ENCODE measurements at places on chromosomes 2 and 18.

DNA sequence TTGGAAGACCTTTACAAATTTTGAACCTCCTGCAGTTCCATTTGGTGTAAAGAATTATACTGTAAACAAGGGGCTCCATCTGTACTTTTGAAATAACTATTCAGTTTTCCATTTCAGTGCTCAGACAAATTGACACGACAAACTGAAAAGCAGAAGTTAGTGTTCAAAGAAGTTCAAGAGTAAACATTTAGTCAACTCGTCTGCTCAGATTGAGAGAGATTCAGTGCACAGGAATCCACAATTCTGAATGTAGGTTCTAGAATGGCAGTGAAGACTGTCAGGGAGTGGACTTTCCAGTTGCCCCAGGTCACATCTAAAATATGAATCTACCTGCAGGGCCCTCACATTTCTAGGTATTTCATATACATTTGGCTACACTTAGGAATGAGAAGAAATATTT lies 322.3 kb upstream of the TCF4 start:
- DNase-seq: no peak

- no peak for DNase-seq
Measured at GRCh38 chr18:51543658-51544155, 346.2 kb upstream of the MEX3C start.

DNA sequence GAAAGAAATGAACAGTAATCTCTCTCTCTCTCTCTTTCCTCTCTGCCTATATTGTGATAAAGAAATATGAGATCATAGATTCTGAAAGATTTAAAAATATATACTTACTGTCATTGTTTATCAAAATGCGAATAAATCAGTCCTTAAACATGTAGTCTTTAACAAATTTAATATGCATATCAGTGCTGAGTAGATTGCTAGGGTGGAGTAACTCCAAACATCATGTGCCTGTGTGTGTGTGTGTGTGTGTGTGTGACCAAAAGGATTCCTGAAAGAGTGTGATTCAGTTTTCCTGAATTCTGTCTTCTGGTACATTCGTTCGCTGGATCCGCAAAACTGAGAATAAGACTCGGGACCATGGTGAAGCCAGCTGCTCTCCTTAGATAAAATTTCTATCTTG lies 24.0 kb upstream of the DSEL start:
- DNase-seq: no peak

- no peak for DNase-seq
Measured at GRCh38 chr2:71554706-71555056, 101.3 kb downstream of the DYSF start.

- no peak for DNase-seq
Measured at GRCh38 chr2:160916300-160916699, 243.9 kb upstream of the TANK start.

DNA sequence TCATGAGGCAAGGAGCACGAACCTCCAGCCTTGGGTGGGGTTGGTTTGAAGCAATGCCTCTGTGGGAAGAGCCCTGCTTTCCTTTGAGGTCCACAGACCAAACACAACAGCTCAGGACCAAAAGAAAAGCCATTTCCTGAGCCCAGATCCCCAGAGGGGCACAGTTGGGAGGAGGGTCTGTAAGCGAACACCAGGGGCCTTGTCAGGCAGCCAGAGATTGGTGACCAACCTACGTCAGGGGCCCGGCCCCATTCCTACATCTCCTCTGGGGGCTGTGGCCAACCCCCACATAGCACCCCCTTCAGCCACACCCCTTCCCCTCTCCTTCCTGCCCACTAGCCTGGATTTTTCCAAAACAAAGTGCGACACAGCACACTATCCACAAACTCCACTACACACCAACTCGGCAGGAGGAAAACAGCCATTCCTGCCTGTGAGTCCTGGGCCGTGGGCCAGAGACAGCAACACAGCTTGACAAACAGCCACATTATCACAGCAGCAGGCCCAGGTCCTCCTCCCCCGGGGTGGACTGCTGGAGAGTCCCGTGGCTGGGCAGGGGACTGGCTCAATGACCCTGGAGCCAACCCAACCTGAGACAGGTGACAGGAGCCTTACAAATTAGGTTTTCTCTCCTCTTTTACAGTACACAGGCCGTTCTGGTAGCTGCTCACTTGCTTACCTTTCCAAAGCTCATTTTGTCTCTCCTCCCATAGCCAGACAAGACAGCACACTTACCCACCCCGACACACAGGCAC lies 98.8 kb downstream of the TNS1 start:
- no peak for DNase-seq

- DNase-seq: no peak
Measured at GRCh38 chr2:151114874-151115273, 146.8 kb downstream of the RBM43 start.

DNA sequence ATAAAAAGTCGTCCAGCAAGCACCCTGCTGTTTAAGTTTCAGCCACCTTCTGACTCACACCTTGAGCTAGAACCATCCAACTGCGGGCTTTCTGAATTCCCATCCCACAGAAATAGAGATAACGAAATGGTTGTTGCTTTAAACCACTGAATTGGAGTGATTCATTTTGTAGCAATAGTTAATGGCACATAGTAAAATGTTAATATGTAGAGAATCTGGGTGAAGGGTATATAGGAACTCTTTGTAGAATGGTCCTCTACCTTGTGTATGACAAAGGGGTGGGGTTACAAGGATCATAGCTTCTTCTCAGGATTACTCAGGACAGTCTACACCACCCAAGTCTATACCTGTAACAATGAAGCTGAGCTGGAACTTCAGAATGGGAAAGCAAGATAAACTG lies 2.4 kb upstream of the MAPRE3 start:
- DNase-seq: no peak

DNA sequence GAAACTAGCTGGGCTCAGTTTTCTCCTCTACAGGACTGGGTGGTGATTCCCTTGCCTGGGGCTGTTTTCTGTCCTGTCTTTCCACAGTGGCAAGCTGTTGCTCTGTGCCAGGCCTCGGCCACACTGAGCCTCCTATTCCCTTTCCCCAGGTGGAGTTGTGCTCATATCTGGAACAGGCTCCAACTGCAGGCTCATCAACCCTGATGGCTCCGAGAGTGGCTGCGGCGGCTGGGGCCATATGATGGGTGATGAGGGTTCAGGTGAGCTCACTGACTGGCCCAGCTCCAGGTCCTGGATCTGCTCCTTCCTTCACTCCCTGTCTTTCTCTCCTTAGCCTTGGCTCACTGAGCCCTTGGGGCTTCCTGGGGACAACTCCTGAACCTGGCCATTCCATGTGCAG lies 4.0 kb downstream of the NAGK start:
- DNase-seq: no peak

DNA sequence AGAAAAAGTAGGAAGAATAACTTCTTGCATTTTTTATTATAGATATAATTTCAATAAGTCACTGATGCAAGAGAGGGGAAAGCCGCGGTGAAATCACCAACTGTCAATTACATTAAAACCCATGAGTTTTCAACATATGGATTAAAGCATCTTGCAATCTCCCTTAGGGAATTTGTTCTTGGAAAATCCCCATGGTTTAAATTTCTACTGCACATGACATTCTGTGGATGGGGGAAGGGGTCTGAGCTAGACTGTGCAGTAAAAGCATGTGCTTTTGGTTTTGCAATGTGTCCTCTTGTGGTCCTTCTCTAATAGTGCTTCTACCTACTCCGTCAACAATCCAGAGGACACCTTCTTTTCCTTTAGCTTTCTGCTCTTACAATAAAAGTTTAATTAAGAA lies 894.0 kb downstream of the DCDC2C start:
- no peak for DNase-seq

- DNase-seq: peak; percentile 58
Measured at GRCh38 chr2:178306352-178307073, 112.2 kb downstream of the OSBPL6 start.

DNA sequence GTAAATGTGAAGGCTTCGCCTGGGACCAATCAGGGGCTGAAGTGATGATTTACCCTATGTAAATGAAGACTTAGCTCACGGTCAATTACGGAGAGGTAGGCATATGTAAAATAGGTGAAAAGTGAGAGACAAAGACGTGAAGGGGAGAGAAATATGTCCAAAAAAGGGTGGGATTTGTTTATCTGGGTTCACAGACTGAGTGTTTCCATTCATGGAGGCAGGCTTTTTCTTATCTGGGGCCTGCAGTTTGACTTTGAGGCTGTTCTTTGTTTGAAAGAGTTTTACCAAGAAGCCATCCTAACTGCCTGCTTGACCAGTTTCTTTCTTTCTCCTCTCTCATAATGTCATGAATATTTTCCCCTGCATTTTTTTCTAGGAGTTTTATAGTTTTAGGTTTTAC lies 202.7 kb downstream of the NYAP2 start:
- DNase-seq: no peak

Data from GM20000 (cell line).